ENCODE measurements at places on chromosomes 5 and 9.

- no peak for DNase-seq
Measured at GRCh38 chr5:125011947-125012346, 265.5 kb upstream of the ZNF608 start.

GRCh38 chr9:127197861-127198430 lies 66.6 kb upstream of the GARNL3 start:
- DNase-seq: no peak

DNA sequence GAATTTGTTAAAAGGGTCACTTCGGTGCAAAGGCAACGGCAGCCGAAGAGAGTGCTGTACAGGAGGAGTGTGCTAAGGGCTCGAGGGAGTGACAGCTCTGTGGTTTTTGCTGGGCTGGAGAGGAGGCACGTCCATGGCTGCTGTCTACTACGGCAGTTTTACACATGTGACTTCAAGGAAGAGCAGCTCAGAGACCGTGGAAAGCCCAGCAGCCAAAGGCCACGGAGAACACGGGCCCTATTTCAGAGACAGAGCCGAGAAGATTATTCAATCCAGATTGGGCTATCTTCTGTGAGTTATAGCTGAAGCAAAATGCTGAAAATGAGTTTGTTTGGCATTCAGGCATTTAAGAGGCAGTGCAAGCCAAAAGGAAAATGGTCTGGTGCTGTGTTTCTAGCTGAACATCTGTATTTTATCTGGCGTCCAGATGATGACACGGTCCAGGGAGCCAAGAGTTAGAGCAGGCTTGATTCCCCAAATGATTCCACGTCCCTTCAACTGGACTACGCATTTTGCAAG lies 96.4 kb downstream of the RFK start:
- DNase-seq: no peak

DNA sequence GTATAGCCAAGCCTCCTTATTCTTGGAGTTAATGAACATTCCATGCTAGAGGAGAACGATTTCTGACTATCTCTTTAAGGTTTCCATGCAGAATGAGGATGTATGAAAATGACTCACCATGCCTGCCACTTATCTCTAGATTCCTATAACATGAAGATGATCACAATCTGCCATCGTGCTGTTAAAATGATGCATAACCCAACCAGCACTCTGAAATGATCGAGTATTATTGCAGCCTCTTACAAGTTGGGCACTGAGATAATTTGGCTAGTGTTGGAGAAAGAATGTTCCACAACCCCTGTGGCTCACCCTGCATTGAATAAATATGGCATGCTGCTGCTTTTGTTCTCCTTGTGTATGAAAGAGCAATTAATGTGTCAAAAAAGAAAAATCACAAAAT lies 1143.6 kb upstream of the WWC1 start:
- no peak for DNase-seq
